A549 treated with AZD2906 at 1 μM for 4 hours (cell line): ENCODE measurements at places on chromosomes 11 and 22. TPM values are rescaled to one million over a fixed set of nuclear protein-coding genes. Genes with fewer than 3 reads are reported as not detected.

Gene LARGE2
- total RNA-seq = 1.6 to 3.1 TPM (median 2.6 TPM) in 5 replicates

Gene CHST1
- total RNA-seq = 0.95 to 1.9 TPM (median 1.5 TPM) in 5 replicates

Gene ZNF70
- total RNA-seq = 0.91 to 1.4 TPM (median 1.0 TPM) in 5 replicates

Gene HTR3B
- not detected in 5 replicates for total RNA-seq

Gene KRTAP5-2
- total RNA-seq = not detected in 5 replicates

Gene TMEM135
- total RNA-seq = 8.1 to 12.4 TPM (median 9.5 TPM) in 5 replicates

Gene CATSPERZ
- total RNA-seq = 2.2 to 3.2 TPM (median 2.6 TPM) in 5 replicates

Gene TSGA10IP
- total RNA-seq = not detected in 5 replicates

Gene TMEM45B
- total RNA-seq = 0.06 to 0.13 TPM (median 0.08 TPM) in 5 replicates

Gene PRR33
- not detected in 5 replicates for total RNA-seq

Gene AIFM3
- total RNA-seq = 1.9 to 4.2 TPM (median 3.2 TPM) in 5 replicates

Gene SMC1B
- total RNA-seq = 0.03 to 0.05 TPM in 2 of 5 replicates, not detected in the others

Gene GGT5
- 4.3 to 5.1 TPM (median 4.6 TPM) in 5 replicates for total RNA-seq

Gene MMP12
- 0.05 to 0.08 TPM (median 0.06 TPM) in 4 of 5 replicates, not detected in the other for total RNA-seq

Gene TMPRSS6
- total RNA-seq = 0.06 TPM in 1 of 5 replicates, not detected in the others

Gene C11orf97
- total RNA-seq = not detected in 5 replicates

Gene DENND6B
- 2.4 to 3.6 TPM (median 3.2 TPM) in 5 replicates for total RNA-seq

Gene BTBD18
- total RNA-seq = not detected in 5 replicates

Gene EHBP1L1
- 27.8 to 36.2 TPM (median 31.5 TPM) in 5 replicates for total RNA-seq

Gene MORC2
- total RNA-seq = 11.4 to 14.2 TPM (median 12.5 TPM) in 5 replicates

Gene NPTXR
- 7.9 to 10.1 TPM (median 8.9 TPM) in 5 replicates for total RNA-seq

Gene BAIAP2L2
- total RNA-seq = 5.1 to 8.5 TPM (median 8.0 TPM) in 5 replicates

Gene TP53AIP1
- 0.07 to 0.11 TPM (median 0.08 TPM) in 3 of 5 replicates, not detected in the others for total RNA-seq

Gene GATD1
- total RNA-seq = 40.1 to 46.1 TPM (median 41.7 TPM) in 5 replicates

Gene PNPLA3
- 0.59 to 1.1 TPM (median 0.65 TPM) in 5 replicates for total RNA-seq

Gene C11orf65
- total RNA-seq = 0.19 to 0.50 TPM (median 0.22 TPM) in 4 of 5 replicates, not detected in the other

Gene TUBA8
- 0.51 to 0.82 TPM (median 0.75 TPM) in 5 replicates for total RNA-seq

Gene BIK
- 1.7 to 2.5 TPM (median 2.0 TPM) in 5 replicates for total RNA-seq

Gene SHANK2
- 6.8 to 8.6 TPM (median 7.8 TPM) in 5 replicates for total RNA-seq

Gene F2
- 1.7 to 3.1 TPM (median 2.2 TPM) in 5 replicates for total RNA-seq

Gene DERL3
- 0.42 to 0.74 TPM (median 0.59 TPM) in 5 replicates for total RNA-seq

Gene LUZP2
- not detected in 5 replicates for total RNA-seq

Gene MMP27
- not detected in 5 replicates for total RNA-seq

Gene CABP4
- total RNA-seq = not detected in 5 replicates

Gene MUC2
- 0.04 to 0.24 TPM (median 0.12 TPM) in 5 replicates for total RNA-seq

Gene OR52H1
- not detected in 5 replicates for total RNA-seq

Gene ASCL3
- not detected in 5 replicates for total RNA-seq

Gene ZBTB16
- 1.2 to 2.0 TPM (median 1.7 TPM) in 5 replicates for total RNA-seq

Gene EFEMP2
- 0.49 to 1.1 TPM (median 0.97 TPM) in 5 replicates for total RNA-seq

Gene ESAM
- total RNA-seq = 9.1 to 14.6 TPM (median 12.8 TPM) in 5 replicates

Gene CDC45
- total RNA-seq = 23.1 to 26.3 TPM (median 24.5 TPM) in 5 replicates

Gene RHOD
- 32.5 to 52.9 TPM (median 48.2 TPM) in 5 replicates for total RNA-seq
